Cerebellum (tissue), 4 donors: ENCODE measurements at places on chromosomes 16 and 17. TPM values are rescaled to one million over a fixed set of nuclear protein-coding genes. Genes with fewer than 3 reads are reported as not detected.

- DNase-seq = no peak
Measured at GRCh38 chr17:17179371-17179827, 26.7 kb downstream of the PLD6 start.

DNA sequence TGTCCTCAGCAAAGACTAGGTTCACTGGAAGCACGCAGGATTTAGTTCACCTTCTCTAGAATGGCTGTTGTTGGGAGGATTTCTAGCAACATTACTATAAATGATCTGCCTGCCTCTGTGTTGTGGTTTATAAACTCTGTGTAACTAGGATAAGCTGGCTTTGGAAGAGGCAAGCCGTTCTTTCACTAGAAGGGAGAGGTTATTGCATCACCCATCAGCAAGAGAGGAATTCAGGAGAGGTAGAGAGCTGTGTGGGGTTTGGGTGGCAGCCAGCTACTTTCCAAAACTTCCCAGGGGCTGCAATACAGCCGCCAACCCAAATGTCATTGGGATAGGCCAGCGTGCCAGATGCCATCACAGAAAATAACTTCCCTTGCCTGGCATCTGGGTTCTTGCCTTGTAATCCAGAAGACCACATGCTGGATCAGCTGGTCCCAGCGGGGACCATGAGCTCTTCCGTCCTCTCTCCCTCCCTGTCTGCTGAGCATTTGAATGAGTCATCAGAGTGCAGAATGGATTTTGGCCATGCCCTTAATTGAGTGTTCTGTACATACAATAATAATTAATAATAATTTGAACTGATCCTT lies 95.7 kb upstream of the RBFOX1 start:
- peak; percentile 31 for DNase-seq

Gene NHLRC4
- total RNA-seq = 0.27 TPM

- no peak for DNase-seq
Measured at GRCh38 chr17:66509926-66510325, 207.5 kb downstream of the PRKCA start.

Gene PDILT
- not detected for total RNA-seq

DNA sequence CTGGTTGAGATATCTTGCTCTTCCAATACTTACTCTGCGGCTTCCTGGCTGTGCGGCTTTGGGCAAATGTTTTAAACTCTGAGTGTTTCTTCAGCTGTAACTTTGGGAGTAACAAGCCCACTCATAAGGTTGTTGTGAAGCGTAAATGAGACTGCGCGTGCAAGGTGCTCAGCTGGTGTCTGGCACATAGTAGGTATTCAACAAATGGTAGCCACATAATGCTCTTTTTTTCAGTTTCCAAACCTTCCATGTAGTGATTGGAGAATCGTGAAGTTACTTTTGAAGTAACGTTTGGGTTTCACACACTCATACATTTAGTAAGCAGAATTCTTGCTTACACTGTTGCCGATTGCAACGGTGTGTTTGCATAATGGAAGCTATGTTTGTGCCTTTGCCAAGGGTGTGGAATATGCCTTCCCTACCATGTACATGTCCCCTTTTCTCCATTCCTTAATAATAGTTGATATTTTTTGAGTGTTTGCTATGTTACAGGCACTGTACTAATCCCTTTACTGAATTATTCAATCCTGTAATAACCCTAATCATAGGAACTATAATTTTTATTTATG lies 829 bp downstream of the DHRS7B start:
- DNase-seq = no peak

Gene ODAD4
- 3.7 TPM for total RNA-seq

- DNase-seq = no peak
Measured at GRCh38 chr16:12896562-12896961, 4.8 kb upstream of the SHISA9 start.

DNA sequence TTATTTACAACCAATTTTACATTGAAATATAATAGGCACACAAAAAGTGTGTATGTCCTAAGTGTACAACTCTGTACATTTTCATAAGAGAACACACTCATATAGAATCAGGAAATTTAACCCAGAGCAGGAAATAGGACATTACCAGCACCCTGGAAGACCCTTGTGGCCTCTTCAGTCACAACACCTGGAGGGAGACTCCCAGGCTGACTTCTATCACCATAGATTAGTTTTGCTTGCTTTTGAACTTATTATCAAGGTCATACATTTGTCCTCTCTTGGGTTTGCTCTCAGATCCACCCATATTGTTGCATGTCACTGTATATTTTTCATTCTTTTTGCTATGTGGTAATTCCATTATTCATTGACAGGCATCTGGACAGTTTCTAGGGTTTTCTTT lies 5.8 kb downstream of the RIPOR1 start:
- no peak for DNase-seq

Gene SEZ6
- total RNA-seq = 34.9 TPM

Gene VPS9D1
- total RNA-seq = 11.1 TPM

Gene C17orf100
- 2.5 TPM for total RNA-seq

DNA sequence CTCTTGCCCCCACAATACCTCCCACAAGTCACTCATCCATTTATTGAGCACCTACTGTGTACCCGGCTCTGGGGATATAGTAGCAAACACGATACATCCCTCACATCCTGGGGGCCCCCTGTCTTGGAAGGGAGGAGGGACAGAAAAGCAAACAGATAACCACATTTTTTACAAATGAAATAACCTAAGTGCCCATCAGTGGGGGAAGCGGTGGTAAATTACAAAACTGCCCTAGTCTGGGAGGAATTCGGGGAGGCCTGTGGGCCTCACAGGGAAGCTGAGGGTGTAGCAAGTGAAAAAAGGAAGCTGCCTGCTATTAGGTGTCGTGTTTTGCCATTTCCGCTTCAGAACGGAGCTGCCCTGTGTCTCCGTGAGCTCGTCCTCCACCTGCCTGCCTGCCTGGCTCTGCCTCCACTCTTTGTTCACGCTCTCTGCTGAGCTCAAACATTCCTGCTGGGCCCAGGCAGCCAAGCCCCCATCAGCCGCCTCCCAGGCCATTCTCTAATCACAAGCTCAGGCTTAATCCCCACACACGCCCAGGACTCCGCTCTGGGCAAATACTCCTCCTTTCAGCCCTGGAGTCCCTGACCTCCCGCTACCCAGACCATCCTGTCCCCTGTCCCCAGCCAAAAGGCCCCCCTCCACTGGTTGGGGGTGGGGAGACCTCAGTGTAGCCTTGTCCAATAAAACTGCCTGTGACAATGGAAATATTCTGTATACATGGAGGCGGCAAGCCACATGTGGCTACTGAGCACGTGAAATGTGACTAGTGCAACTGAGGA lies 10.2 kb upstream of the SEC14L5 start:
- no peak for DNase-seq

DNA sequence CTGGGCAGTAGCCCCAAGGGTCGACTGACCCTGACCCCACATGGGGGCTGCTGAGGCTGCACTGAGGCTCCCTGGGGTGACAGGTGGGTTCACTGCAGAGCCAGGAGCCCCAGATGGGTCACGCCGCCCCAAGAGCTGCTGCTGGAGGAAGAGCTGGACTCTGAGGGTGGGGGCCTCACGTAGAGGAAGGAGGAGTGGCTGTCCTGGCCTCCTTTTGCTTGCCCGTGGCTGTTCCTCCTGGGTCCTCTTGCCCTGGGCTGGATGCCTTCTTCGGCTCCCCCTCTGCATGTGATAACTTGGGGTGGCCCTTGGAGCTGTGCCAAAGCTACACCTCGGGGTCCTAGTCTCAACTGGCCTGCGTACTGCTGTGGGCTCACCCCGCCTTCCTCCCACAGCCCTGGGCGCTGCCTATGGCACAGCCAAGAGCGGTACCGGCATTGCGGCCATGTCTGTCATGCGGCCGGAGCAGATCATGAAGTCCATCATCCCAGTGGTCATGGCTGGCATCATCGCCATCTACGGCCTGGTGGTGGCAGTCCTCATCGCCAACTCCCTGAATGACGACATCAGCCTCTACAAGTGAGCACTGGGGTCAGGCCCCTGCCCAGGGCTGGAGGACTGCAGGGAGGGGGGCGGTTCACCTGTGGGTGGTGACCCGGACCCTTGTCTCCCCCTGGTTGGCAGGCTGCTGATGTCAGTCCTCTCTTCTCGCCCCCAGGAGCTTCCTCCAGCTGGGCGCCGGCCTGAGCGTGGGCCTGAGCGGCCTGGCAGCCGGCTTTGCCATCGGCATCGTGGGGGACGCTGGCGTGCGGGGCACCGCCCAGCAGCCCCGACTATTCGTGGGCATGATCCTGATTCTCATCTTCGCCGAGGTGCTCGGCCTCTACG lies 1.1 kb upstream of the AMDHD2 start:
- no peak for DNase-seq

- no peak for DNase-seq
Measured at GRCh38 chr17:37413875-37414519, 7.3 kb downstream of the TADA2A start.

Gene UNC45B
- not detected for total RNA-seq

Gene CCL4L2
- 7.0 TPM for total RNA-seq

GRCh38 chr16:14499110-14499509 lies 130.9 kb downstream of the PARN start:
- no peak for DNase-seq

Gene SLC12A3
- not detected for total RNA-seq

- no peak for DNase-seq
Measured at GRCh38 chr17:42272162-42272907, 3.9 kb downstream of the STAT5B start.

Gene KRT33B
- total RNA-seq = not detected

GRCh38 chr17:3966720-3967363 lies 2.6 kb upstream of the ATP2A3 start:
- DNase-seq = no peak

Gene RAB37
- 0.82 TPM for total RNA-seq

DNA sequence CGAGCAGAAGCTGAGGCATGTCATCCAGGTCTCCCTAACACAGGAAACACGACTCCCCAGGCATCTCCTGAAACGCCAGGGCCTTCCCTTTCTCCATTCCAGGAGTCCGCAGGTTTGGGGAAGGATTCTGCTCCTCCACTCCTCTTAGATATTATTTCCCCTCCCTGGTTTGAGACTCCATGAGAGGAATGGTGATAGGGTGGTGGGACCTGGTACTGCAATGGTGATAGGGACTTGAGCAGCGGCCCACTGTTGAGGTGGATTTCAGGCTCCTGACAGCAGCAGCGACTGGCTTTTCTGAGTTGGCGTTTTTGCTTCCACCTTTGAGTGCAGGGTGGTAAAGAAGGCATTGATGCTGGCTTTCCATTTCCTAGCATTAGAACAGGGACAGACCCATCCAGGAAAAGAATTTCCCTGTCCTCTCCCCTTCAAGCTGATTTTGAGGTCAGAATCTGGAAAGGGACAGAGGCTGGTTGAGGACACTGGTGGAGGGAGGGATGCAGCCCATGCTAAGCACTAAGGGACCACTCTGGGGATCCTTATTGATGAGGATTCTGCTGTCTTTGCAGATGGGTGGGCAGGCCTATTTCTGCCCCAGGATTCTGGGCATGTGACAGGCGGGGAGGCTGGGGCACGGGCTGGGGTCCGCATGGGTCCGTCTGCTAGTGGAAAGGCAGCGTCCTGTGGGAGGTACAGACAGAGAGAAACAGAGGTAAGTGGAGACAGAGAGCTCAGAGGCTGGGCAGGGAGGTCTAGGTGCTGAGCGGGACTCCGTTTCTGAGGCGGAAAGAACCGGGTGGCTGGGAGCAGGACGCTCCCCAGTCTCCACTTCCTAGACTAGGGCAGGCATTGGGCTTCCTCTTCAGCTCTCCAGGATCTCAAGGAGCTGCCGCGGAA lies 1.3 kb upstream of the TBX4 start:
- no peak for DNase-seq

- peak; percentile 95 for DNase-seq
Measured at GRCh38 chr16:31033709-31034492, 543 bp downstream of the STX4 start.

DNA sequence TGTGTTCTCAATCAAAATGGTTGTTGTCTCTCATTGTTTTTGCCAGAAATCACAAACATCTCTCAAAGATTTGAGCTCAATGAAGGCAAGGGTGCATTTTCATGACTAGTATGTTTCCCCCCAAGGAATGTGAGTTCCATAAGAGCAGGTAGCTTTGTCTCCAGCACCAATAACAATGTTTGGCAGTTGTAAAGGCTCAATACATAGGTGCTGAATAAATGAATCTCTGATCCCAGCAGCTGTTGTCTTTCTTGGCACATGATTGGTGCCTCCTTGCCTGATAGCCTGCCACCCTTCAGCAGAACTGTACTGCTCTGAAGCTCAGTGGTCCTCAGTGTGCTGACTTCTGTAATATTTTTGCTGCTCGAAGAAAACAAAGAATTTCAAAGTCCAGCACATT lies 103.1 kb upstream of the CDH11 start:
- no peak for DNase-seq

- DNase-seq = no peak
Measured at GRCh38 chr17:7523033-7523432, 25.8 kb upstream of the TNFSF12 start.

Gene ACAP1
- total RNA-seq = 0.45 TPM
